ENCODE measurements at places on chromosomes 6 and 20.

- no peak for DNase-seq
Observed at GRCh38 chr6:53728570-53729194, 63.1 kb upstream of the KLHL31 start.

DNA sequence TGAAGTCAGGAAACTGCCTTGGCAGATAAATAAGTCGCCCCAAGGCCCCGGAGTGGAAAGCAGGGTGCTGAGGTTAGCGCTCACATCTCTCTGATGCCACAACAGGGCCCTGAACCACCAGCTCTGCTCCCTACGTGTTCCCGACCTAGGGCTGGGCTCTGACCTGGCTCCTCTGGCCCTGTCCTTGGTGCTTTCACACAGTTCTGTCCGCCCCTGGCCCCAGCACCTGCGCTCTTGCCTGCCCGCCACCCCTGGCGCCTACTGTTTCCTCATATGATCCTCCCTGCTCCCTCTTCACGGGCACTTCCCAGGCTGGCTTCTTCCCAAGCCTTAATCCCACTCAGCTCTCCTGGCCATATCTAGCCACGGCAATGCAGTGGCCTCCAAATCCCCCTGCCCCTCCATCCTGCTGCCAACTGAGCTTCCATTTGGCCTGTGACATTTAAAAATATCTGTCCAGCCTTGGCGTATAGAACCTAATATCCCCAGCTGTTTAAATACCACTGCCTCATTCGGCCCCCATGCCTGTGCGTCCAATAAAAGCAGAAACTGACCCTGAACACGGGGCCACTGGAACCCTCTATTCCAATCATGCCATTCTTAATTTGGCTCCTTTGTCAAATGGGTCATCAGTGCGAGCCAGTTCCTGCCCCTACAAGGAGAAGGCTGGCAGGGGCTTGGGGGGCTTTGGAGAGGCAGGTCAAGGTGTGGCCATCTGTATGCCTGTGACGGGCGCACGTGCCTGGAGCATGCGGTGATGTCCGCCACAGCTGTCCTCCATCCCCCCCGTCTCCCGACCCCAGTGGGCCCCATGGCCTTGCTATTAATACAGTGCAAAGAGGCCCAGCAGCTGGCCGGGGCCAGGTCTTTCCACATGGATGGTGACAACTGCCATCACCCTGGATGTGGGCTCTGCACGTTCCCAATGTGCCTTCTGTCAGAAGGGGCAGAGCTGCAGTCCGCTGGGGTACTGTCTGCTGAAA, 27.7 kb downstream of the GNAS-AS1 start:
- no peak for DNase-seq

- DNase-seq, result no peak
Observed at GRCh38 chr6:13157293-13157692, 171.0 kb downstream of the TBC1D7 start.

- DNase-seq, result no peak
Observed at GRCh38 chr6:105578179-105578707, 175.4 kb upstream of the PREP start.

- DNase-seq, result peak; percentile 78
Observed at GRCh38 chr20:10982692-10983091, 308.9 kb upstream of the JAG1 start.

GRCh38 chr6:119280080-119280479, 69.5 kb downstream of the MAN1A1 start:
- no peak for DNase-seq

GRCh38 chr20:33443006-33443511, 504 bp downstream of the SNTA1 start:
- no peak for DNase-seq

- DNase-seq, result no peak
Observed at GRCh38 chr20:34634392-34634791, 42.5 kb downstream of the PIGU start.

DNA sequence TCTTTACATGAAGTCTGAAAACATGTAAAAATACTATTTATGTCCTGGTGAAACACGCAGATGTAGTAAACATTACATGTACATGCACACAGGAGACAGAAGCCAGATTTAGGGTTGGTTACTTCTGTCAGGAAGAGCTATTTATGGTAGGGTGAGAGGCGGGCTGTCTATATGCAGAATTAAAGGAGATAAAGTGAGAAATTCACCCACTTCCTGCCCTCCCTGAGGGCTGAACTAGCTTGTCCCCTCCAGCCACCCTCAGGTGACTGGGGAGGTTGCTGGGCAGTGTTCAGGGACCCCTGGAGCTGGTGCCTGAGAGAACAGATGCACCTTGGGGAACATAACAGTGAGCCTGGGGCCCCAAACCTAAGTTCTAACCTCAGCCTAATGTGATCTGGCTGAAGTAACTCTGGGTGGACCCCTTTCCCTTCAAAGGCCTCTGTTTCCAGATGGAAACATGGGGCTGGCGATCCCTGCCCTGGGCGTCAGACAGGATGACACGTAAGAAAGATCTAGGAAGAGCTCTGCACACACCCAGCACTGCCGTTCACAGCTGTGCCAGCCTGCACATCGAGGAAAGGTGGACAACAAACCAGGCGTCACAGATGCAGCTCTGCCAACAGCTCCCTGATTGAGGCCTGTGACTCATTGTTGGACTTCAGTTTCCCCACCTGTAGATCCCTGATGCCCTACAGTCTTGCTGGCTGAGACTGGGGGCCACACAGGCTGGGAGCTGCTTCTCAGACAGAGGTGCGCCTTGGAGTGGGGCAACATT, 1.3 kb downstream of the PI16 start:
- DNase-seq, result no peak

DNA sequence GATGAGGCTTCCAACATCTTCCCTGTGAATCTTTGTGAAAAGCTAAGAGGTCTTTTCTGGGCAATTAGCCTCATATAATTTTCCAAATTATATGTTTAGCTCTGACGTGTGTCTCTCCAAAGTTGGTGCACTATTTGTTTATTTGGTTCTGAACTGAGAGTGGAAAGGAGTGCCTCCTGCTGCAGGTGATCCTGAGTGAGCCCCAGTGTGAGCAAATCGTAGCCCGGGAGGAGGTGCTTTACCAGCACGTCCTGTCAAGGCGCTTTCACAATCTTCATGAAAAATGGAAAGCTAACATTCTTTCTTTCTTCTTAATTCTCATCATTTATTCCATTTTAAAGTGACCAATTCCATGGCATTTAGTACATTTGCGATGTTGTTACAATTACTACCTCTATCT, 231.9 kb downstream of the BMP2 start:
- DNase-seq, result no peak

- no peak for DNase-seq
Observed at GRCh38 chr6:155837474-155837873, 381.8 kb upstream of the NOX3 start.

DNA sequence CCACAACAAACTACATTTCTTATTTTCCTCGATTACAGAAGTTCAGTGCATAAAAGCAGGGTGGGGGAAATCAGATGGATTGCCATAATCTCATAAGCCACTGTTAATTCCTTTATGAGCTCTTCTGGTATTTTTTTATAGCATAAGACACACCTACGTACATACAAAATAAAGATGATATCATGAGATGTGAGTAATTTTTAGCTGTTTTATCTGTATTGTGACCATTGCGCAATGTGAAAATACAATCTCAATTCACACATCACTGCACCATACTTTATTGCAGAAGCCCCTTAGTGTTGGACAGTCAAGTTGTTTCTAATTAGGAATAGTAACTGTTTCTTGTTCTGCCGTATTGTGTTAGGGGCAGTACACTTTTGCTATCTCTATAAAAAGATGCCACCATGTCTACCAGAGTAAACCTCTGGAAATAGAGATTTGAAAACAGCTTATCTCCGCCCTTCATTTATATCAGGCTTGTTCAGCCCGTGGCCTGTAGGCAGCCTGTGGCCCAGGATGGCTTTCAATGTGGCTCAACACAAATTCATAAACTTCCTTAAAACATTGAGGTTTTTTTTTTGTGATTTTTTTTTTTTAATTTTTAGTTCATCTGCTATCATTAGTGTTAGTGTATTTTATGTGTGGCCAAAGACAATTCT, 90.4 kb downstream of the FARS2 start:
- no peak for DNase-seq

DNA sequence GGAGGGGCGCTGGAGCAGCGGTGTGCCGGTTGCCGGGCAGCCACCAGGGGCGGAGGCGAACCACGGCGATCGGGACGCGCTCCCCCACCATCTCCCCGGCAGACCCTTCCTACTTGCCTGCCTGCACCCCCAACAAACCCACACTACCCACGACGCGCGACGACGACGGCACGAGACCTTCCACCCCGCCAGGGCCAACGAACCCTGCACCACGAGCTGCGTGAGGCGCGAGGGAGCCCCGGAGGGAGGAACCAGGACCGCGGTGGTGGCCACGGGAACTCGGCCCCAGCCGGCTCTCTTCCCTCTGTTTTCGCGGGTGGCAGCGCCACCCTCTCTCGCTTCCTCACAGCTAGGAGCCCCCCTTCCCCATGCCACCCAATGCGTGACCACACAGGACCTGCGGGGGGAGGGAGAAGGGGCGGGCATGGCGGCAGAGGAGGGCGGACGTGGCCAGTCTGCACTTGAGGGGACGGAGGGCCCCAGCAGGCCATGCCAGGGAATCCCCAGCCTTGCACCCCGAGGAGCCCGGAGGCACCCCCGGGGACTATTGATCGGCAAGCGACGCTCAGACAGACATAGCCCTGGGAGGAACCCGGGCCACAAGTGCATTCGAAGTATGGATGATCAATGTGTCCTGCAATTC, 1516.4 kb upstream of the DEFB115 start:
- no peak for DNase-seq

DNA sequence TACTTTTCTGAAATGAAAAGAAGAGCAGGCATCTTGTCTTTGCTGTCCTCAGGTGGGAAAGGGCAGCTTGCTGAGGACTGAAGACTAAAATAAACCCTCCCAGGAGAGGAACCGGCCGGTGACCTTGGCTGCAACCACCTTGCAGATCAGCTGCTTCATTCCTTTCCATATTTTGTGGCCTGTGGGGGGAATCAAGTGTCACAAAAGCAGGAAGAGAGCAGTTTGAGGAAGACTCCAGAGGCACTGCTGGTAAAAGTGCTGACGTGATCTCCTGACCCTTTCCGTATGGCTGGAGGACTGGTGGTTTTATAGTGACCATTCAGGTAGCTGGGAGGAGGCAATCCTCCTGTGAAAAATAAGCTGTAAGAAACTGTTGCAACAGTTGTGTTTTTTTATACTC, 157.0 kb downstream of the PLCB4 start:
- DNase-seq, result no peak

GRCh38 chr6:100001915-100002388, 7.9 kb upstream of the MCHR2 start:
- DNase-seq, result peak; percentile 11

- no peak for DNase-seq
Observed at GRCh38 chr6:28446818-28447511, 3.7 kb upstream of the ZSCAN23 start.

DNA sequence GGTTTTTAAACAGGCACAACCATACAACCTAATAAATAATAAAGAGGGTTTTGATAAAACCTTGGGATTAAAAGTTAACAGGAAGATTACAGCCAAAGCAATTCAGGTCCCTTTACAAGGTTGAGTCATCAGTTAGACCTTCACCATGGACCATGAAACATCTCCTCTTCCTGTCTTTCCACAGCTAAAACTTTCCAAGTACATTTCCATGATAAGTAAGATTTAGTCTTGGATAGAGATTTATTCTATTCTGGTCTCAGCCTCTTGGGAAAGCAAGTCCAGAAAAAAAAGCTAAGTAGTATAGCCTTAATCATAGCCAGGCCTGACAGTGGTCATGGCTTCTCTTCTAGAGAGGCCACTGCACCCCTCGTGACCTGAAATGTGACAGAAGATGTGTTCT, 2.9 kb upstream of the PRSS35 start:
- DNase-seq, result no peak

DNA sequence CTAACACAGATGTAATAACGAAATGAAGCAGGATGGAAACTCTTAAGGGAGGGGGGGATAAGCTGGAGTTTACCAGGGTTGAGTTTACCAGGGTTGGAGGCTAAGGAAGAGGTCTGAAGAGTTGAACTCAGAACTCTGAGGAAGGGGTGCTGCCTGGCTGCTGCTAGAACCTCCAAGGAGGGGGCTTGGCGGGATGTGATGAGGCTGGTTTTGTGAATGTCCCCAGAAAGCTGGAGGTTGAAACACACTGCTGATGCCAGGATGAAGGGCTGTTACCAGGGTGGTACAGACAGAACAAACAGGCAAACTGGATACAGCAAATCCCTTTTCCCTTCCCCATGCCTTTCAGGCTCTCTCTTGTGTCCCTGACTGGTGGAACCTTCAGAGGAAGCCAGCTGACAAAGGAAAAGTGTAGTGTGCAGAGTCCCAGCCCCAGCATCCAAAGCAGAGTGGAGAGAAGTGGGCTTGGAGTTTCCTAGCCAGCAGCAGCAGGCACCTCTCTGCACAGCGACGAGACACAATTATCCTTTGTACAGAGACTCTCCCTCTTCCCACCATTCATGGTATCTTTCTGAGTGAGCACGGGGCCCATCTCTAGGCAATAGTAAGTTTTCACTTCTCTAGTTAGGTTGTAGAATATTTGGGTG, 23.7 kb downstream of the UBE2V1 start:
- DNase-seq, result no peak

DNA sequence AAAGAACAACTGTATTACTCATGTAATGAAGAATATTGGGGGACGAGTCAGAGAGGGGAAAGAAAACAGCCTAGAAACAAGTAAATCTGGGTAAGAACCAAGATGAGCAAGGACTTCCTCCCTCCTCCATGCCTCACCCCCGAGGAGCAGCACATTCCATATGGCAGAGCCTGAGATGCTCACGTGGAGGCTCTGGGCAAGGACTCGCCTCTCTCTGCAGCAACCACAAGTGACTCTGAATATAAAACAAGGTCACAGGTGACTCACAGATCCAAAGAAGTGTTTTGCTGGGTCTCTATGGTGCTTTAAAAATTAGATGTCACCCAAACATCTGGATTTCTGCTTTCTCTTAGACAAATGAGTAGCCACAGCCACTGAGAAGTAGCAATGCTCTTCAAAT, 453.0 kb upstream of the SULF2 start:
- DNase-seq, result peak; percentile 8

- no peak for DNase-seq
Observed at GRCh38 chr6:129920103-129920798, 59.1 kb upstream of the TMEM244 start.

GRCh38 chr20:62368392-62368975, 1.4 kb upstream of the LAMA5 start:
- no peak for DNase-seq

- DNase-seq, result no peak
Observed at GRCh38 chr6:34527751-34528670, 28.1 kb downstream of the SPDEF start.

DNA sequence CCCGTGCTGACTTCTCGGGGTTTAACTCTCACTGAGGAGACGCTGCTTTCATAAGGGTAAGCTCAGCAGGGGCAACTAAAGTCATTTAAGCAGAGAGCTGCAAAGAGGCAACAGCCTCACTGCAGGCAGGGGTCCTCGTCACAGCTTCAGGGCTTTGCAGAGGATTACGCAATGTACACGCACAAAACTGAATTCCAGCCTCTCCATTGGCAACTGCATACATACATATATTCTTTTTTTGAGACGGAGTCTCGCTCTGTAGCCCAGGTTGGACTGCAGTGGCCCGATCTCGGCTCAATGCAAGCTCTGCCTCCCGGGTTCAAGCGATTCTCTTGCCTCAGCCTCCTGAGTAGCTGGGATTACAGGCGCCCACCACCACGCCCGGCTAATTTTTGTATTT, 2.4 kb downstream of the GMEB2 start:
- peak; percentile 31 for DNase-seq

- peak; percentile 85 for DNase-seq
Observed at GRCh38 chr20:51354191-51354768, 188.2 kb downstream of the NFATC2 start.

GRCh38 chr6:96787846-96788580, 49.3 kb downstream of the GPR63 start:
- DNase-seq, result no peak
